GM12878 (cell line): ENCODE measurements at places on chromosomes 3 and 15. TPM values are rescaled to one million over a fixed set of nuclear protein-coding genes. Genes with fewer than 3 reads are reported as not detected.
A peak's percentile ranks its signal among the peaks of the same experiment; 100 is the strongest.

DNA sequence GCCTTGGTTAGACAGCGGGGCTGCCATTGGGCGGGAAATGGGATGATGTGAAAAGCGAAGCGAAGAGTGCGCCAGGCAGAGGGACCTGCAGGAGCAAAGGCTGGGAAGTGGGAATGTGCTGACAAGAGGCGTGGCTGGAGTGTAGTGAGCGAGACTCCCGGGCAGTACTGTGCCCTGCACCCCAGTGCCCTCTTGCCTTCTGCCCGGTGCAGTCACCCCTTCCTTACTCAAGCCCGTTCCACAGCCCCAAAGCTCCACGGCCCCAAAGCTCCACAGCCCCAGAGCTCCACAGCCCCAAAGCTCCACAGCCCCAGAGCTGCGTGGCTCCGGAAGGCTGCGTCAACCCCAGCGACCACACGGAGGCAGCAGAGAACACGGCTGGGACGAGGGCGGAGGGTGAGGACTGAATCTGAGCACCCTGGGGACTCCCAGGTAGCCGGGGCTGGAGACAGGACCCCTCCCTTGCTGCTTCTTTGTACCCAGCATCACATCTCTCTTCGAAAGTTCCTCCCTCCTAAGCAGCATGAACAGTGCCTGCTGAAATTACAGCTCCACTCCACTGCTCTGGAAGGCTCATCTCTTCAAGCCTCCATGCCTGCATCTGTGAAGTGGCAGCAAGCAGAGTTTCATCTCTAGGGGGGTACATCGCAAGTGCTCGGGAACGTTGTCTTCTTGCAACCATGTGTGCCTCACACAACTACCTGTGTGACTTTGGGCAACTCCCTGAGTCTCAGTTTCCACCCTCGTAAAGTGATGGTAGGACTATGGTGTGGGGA, 108.9 kb downstream of the FBLN2 start:
- H3K4me1 ChIP-seq = no peaks in the 10 kb centered on the region
- no peak overlapping the region for H3K27ac ChIP-seq
- H3K36me3 ChIP-seq = no peaks in the 10 kb centered on the region
- H3K4me3 ChIP-seq = no peak overlapping the region
- no peak for DNase-seq

- no peak overlapping the region for H3K4me3 ChIP-seq
- H3K4me1 ChIP-seq = no peaks in the 10 kb centered on the region; the same call in 1 of the 2 replicates
- no peak overlapping the region for H3K27ac ChIP-seq
- DNase-seq = no peak
Observed at GRCh38 chr3:66272016-66272415, 51.2 kb downstream of the SLC25A26 start.

ABI3BP gene
- 0.10 and 0.53 TPM in 2 replicates for total RNA-seq

DNA sequence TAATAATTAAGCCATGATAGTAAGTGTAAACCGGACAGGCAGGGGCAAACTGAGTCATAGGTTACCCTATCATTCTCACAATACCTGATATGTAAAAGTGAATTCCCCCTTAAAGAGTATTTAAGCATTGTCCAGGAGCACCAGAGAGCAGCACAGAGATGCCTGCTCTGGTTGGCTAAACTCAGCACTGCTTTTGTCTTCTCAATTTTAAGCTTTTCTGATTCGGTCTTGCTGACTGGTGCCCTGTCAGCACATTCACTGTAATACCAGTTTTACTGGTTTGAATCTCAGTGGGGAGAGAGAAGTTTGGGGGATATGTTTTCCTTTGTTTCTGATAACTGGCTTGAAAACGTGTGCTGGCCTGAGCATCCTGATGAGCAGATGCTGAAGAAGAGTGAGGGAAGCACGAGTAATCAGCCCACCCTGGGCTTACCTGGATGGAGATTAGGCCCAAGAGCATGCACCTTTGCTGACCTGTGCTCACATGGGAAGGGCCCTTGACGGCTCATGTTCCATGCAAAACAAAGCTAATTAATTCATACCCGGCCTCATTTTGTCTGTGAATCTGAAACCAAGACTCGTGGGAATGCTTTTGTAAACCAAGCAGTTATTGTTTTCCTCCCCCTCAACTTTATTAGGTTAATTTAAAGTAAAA, 208.5 kb upstream of the MRPL3 start:
- H3K4me1 ChIP-seq = peaks cover 36% of the 10 kb centered on the region
- H3K27me3 ChIP-seq = no peaks in the 10 kb centered on the region
- no peak for DNase-seq
- H3K36me3 ChIP-seq = no peaks in the 10 kb centered on the region

CNTN4 gene
- total RNA-seq = 0.24 and 0.26 TPM in 2 replicates

GRCh38 chr15:40217166-40217824, 21.6 kb upstream of the PAK6 start:
- no peak overlapping the region for H3K4me3 ChIP-seq
- no peak overlapping the region for H3K27ac ChIP-seq
- H3K36me3 ChIP-seq = peaks cover 7% of the 10 kb centered on the region
- H3K27me3 ChIP-seq = no peaks in the 10 kb centered on the region
- no peaks in the 10 kb centered on the region for H3K4me1 ChIP-seq
- DNase-seq = peak; percentile 26

IFT122 gene
- total RNA-seq = 12.2 and 12.9 TPM in 2 replicates

GRCh38 chr15:70826634-70827033, 27.3 kb downstream of the LARP6 start:
- DNase-seq = no peak
- H3K4me3 ChIP-seq = no peak overlapping the region
- H3K27me3 ChIP-seq = no peaks in the 10 kb centered on the region
- no peaks in the 10 kb centered on the region for H3K36me3 ChIP-seq
- H3K4me1 ChIP-seq = no peaks in the 10 kb centered on the region

DNA sequence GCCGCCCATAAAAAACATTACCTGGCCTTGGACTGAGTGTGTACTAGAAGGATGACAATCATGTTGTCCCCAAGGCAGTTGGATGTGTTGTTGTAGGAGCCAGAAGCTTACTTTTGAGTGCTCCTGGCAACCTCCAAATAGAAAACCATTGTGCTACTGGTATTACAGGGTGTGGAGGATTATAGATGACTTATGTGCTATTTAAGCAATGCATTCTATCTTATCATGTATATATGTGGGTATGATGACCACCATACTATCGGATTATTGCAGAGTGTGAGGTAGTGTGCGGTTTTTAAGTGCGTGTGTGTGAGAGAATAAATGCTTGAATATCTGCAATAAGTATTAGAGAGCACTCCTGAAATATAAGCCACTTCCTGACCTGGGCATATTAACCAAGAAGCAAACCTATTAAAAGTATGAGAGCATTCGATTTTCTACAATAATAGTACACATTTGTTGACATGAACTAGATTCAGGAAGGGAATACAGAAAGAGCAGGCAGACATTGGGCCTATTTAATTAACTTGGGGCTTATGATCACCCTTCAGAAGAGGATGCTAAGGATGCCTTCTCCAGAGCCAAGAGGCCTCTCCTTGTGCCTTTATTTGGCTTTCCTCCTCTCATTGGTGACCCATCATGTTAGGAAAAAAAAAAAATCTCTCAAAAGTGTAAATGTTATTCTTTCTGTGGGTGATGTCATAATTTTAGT, 11.7 kb upstream of the MBNL1 start:
- H3K27me3 ChIP-seq = no peaks in the 10 kb centered on the region
- H3K36me3 ChIP-seq = no peaks in the 10 kb centered on the region
- H3K4me3 ChIP-seq = no peak overlapping the region; the same call in 1 of the 2 replicates
- no peak for DNase-seq

- DNase-seq = no peak
- no peak overlapping the region for H3K4me3 ChIP-seq
- H3K27ac ChIP-seq = no peak overlapping the region
- H3K27me3 ChIP-seq = no peaks in the 10 kb centered on the region
- H3K4me1 ChIP-seq = no peaks in the 10 kb centered on the region
- H3K36me3 ChIP-seq = no peaks in the 10 kb centered on the region
Observed at GRCh38 chr15:79244876-79245275, 37.6 kb upstream of the ANKRD34C start.
